ENCODE measurements at places on chromosomes 3 and 15. TPM values are rescaled to one million over a fixed set of nuclear protein-coding genes. Genes with fewer than 3 reads are reported as not detected.
A peak's percentile ranks its signal among the peaks of the same experiment; 100 is the strongest.

- no peak for DNase-seq
Observed at GRCh38 chr15:75736256-75736655, 23.6 kb upstream of the CSPG4 start.

DNA sequence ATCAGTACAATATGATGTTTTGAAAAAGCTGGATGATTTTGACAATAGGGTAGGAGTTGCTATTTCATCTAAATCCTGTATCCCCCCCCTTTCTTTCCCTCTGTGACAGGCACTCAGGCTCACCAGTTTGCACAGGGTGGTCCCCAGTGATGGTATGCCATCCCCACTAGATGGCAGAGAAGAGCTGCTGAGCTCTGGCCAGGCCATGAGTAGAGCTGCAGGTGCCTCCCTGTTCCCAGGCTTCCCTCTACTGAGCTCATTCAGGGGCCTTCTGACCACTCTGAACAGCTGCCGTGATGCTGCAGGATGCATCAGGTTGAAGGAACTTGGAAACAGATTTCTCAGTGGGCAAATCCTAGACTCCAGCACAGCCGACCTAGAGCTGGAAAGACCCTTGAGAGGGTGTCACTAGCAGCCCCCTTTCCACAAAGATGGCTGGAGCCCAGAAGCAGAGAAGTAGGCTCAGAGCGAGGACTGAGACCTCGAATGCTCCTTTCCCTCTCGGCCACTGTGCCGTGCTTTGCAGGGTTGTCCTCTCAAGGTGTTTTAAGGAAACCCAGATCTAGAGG lies 45.1 kb downstream of the EFCAB12 start:
- peak; percentile 50 for DNase-seq

DNA sequence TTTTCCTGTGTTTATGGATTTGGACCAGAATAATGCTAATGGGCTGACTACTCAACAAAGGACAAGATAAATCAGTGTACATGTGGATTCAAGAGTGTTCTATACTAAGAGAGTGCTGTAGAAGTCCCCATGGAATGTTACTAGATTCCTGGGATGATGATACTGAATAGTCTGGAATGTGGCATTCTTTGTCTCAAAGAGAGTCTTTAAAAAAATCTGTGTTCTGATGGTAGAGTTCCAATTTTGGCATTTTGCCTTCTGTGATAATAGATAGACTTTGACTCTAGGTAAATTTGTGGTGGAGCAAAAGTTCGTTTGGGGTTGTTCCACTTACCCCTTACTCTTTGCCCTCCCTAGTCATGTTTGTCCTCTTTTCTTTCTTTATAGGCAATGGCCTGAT lies 43.7 kb downstream of the NMD3 start:
- DNase-seq: no peak

- DNase-seq: no peak
Observed at GRCh38 chr3:127853681-127854080, 31.4 kb upstream of the MGLL start.

DNA sequence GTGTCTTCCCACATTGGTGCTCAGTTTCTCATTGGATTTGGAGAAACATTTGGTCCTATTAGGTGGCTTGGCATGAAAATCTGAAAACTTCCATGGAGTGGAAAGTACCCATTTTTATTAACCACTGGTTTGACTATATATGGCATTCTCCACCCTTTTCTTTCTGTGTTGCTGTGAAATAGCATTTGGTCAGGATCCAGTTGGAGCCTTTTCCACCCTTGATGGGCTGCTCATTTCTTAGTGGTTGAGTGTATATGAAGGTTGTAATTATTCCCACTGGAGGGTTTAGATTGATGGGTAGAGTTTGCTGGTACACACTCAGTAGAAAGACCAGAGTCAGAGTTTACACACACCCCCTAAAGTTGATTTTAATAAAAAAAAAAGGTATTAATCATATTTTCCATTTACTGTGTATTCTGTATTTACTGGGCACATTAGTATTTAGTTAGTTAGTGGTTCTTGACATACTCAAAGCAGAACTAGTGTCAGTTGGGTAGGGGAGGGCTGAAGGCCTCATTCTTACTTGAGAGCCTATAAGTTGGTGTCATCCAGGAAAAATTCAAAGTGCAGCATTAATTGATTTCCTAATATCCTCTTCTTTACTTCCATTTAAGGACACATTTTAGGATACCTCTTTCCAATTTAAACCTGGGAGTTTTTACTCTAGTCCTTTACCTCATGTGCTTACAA lies 69.5 kb downstream of the FLNB start:
- no peak for DNase-seq

The FBXO40 gene
- 98.9 TPM for total RNA-seq

The AADACL2 gene
- total RNA-seq: not detected

The AQP9 gene
- total RNA-seq: 0.90 TPM

All from heart left ventricle (tissue), 16 donors.